ENCODE measurements at places on chromosomes 3 and 15. TPM values are rescaled to one million over a fixed set of nuclear protein-coding genes. Genes with fewer than 3 reads are reported as not detected.

The PPARG gene
- 19.2 TPM for total RNA-seq

DNA sequence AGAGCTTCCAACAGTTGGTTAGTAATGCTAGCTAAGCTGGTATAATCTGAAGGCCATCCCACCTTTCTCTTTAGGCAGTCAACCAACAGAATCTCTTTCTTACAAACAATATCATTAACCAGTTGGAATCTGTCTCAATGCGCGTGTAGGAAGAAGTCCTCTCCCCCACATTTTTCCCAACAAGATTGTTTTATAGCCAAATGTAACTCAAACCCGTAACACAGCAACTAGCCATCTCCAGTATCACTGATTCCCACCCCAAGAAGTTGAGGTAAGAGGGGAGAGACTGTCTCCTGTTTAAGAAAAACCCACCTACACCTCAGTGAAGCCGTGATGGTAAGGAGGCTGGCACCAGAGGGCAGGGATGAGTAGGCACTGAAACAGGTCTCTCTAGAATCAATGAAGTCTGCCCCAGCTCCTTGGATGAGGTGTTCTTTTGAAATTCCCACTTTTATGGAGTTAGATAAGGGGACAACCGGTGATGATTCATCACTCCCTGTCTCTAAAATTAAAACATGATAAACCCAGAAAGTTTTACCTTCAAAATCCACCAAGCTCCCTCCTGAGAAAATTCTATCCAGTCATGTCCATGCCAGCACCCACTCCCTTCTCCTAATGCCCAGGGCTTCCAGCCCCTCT lies 30.9 kb downstream of the CDC25A start:
- no peak overlapping the region for H3K4me3 ChIP-seq
- no peak overlapping the region for H3K27ac ChIP-seq
- DNase-seq, result peak; percentile 62
- H3K36me3 ChIP-seq, result no peaks in the 10 kb centered on the region
- H3K4me1 ChIP-seq, result no peaks in the 10 kb centered on the region

- no peak for DNase-seq
- H3K4me1 ChIP-seq, result no peaks in the 10 kb centered on the region
- no peaks in the 10 kb centered on the region for H3K27me3 ChIP-seq
- no peak overlapping the region for H3K4me3 ChIP-seq
These were observed 527.9 kb upstream of the TBL1XR1 start for GRCh38 chr3:177725165-177725564.

DNA sequence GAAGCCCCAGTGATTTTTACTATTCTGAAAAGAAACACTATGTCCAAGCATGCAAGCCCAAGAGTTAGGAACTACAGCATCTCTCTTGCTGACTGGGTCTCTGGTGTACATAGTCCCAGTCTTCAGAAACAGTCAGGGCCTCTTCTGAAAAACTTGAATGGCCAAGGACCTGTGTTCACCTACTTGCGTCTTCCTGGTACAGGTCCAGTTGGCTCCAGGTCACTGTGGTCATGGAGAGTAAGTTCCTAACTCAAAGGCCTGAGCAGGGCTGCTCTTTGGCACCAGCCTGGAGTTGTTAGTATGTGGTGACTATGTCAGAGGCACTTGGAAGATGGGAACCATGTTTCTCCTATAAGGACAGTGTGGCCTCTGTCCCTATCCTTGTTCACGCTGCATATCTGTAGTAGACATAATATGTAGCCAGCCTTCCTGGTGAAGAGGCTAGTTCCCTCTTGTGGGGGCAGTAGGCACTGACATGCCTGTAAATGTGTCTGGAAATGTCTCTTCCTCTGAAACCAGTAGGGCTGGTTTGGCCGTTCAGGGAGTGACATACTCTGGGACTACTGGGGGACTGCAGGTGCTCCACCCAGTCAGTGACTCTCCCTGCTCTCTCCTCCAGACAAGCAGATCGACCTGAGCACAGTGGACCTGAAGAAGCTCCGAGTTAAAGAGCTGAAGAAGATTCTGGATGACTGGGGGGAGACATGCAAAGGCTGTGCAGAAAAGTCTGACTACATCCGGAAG lies 2.6 kb upstream of the RBM15B start:
- no peaks in the 10 kb centered on the region for H3K27me3 ChIP-seq
- no peak for DNase-seq
- peaks cover 43% of the 10 kb centered on the region for H3K4me1 ChIP-seq
- H3K4me3 ChIP-seq, result no peak overlapping the region
- peaks cover 8% of the 10 kb centered on the region for H3K36me3 ChIP-seq

The IREB2 gene
- total RNA-seq, result 48.7 TPM

GRCh38 chr3:87196879-87197278 lies 30.2 kb upstream of the CHMP2B start:
- no peak for DNase-seq
- H3K4me1 ChIP-seq, result no peaks in the 10 kb centered on the region
- no peaks in the 10 kb centered on the region for H3K36me3 ChIP-seq
- H3K27ac ChIP-seq, result no peak overlapping the region

The LEKR1 gene
- total RNA-seq, result 1.6 TPM

The PLA2G4E gene
- total RNA-seq, result not detected

- no peaks in the 10 kb centered on the region for H3K27me3 ChIP-seq
- peaks cover 7% of the 10 kb centered on the region for H3K4me1 ChIP-seq
- no peak for DNase-seq
- no peaks in the 10 kb centered on the region for H3K36me3 ChIP-seq
- no peak overlapping the region for H3K27ac ChIP-seq
These were observed 32.1 kb downstream of the SPSB4 start for GRCh38 chr3:141083226-141083625.

The CSPG4 gene
- total RNA-seq, result 30.7 TPM

- H3K36me3 ChIP-seq, result no peaks in the 10 kb centered on the region
- H3K27ac ChIP-seq, result peak overlapping the region; percentile 26
- H3K4me1 ChIP-seq, result no peaks in the 10 kb centered on the region
These were observed 226.7 kb upstream of the C2CD4B start for GRCh38 chr15:62391641-62392262.

- H3K4me3 ChIP-seq, result no peak overlapping the region
- no peaks in the 10 kb centered on the region for H3K27me3 ChIP-seq
- H3K36me3 ChIP-seq, result peaks cover 5% of the 10 kb centered on the region
- DNase-seq, result no peak
These were observed 18.8 kb downstream of the TIPARP start for GRCh38 chr3:156693166-156693565.

The LRRC31 gene
- 0.76 TPM for total RNA-seq

GRCh38 chr3:132090921-132091320 lies 56.1 kb upstream of the CPNE4 start:
- no peak for DNase-seq
- no peak overlapping the region for H3K27ac ChIP-seq
- H3K27me3 ChIP-seq, result no peaks in the 10 kb centered on the region
- no peak overlapping the region for H3K4me3 ChIP-seq

The ACTC1 gene
- 25.0 TPM for total RNA-seq

The ECE2 gene
- total RNA-seq, result not detected

- no peak for DNase-seq
- H3K4me3 ChIP-seq, result no peak overlapping the region
- peaks cover 15% of the 10 kb centered on the region for H3K4me1 ChIP-seq
- H3K36me3 ChIP-seq, result no peaks in the 10 kb centered on the region
- H3K27ac ChIP-seq, result no peak overlapping the region
These were observed 114.9 kb upstream of the RPL32 start for GRCh38 chr3:12956316-12956660.

The CLDN18 gene
- total RNA-seq, result not detected

DNA sequence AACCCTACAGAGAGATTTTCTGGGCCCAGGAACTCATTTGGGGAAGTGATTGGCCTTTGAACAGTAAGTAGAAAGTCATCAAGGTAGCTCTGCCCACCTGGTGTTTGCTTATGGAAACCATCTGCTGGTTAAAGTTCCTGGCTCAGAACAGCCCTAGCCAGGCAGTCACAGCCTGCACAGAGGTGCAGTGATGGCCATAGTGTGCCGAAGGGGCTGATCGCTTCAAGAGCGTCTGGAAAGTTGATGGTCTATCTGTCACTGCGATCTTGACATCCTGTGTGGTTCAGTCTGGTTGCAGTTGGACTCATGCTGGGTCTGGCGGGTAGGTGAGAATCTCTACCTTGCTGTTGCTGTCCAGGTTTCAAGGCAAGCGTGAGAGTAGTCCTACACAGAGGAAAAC lies 151.6 kb downstream of the SLCO3A1 start:
- H3K36me3 ChIP-seq, result no peaks in the 10 kb centered on the region
- no peaks in the 10 kb centered on the region for H3K4me1 ChIP-seq
- H3K27me3 ChIP-seq, result no peaks in the 10 kb centered on the region
- DNase-seq, result no peak

The ZBED2 gene
- 0.66 TPM for total RNA-seq

GRCh38 chr15:95940431-95940985 lies 390.0 kb upstream of the NR2F2 start:
- H3K4me1 ChIP-seq, result no peaks in the 10 kb centered on the region
- H3K27me3 ChIP-seq, result no peaks in the 10 kb centered on the region
- DNase-seq, result peak; percentile 83
- no peak overlapping the region for H3K27ac ChIP-seq
- H3K4me3 ChIP-seq, result no peak overlapping the region
- no peaks in the 10 kb centered on the region for H3K36me3 ChIP-seq

- H3K4me1 ChIP-seq, result no peaks in the 10 kb centered on the region
- no peak overlapping the region for H3K4me3 ChIP-seq
- H3K27ac ChIP-seq, result no peak overlapping the region
- DNase-seq, result no peak
- H3K27me3 ChIP-seq, result no peaks in the 10 kb centered on the region
These were observed 507.2 kb downstream of the MAGI1 start for GRCh38 chr3:65531499-65531898.

The LOXL1 gene
- total RNA-seq, result 33.2 TPM

The NTRK3 gene
- total RNA-seq, result 25.5 TPM

GRCh38 chr3:156323466-156323865 lies 203.1 kb downstream of the KCNAB1 start:
- no peak overlapping the region for H3K27ac ChIP-seq
- H3K4me1 ChIP-seq, result no peaks in the 10 kb centered on the region
- no peak for DNase-seq
- no peaks in the 10 kb centered on the region for H3K27me3 ChIP-seq

DNA sequence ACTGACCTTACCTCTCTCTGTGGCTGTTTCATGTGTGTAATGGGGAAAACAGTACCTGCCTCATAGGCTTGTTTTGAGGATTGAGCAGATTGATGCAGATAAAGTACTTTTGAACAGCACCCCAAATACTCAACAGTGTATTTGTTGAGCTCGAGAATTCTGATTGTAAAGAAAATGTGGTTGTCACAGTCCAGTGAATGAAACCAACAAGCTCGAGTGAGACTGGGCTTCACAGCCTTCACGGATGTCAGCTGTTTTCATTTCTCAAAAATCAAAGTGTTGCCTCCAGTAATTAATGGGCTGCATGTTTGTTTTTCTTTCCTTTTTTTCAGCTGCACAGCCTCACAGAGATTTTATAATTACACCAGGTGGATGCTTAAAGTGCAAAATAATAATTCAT lies 43.7 kb downstream of the PARP15 start:
- no peaks in the 10 kb centered on the region for H3K4me1 ChIP-seq
- H3K4me3 ChIP-seq, result no peak overlapping the region
- no peaks in the 10 kb centered on the region for H3K36me3 ChIP-seq
- no peak overlapping the region for H3K27ac ChIP-seq
- no peaks in the 10 kb centered on the region for H3K27me3 ChIP-seq
- DNase-seq, result no peak

GRCh38 chr3:192129586-192129985 lies 597.8 kb downstream of the FGF12 start:
- no peak overlapping the region for H3K4me3 ChIP-seq
- H3K27ac ChIP-seq, result no peak overlapping the region
- DNase-seq, result no peak
- no peaks in the 10 kb centered on the region for H3K4me1 ChIP-seq
- no peaks in the 10 kb centered on the region for H3K36me3 ChIP-seq

The SCAMP5 gene
- total RNA-seq, result 13.4 TPM

The TYRO3 gene
- 2.5 TPM for total RNA-seq

DNA sequence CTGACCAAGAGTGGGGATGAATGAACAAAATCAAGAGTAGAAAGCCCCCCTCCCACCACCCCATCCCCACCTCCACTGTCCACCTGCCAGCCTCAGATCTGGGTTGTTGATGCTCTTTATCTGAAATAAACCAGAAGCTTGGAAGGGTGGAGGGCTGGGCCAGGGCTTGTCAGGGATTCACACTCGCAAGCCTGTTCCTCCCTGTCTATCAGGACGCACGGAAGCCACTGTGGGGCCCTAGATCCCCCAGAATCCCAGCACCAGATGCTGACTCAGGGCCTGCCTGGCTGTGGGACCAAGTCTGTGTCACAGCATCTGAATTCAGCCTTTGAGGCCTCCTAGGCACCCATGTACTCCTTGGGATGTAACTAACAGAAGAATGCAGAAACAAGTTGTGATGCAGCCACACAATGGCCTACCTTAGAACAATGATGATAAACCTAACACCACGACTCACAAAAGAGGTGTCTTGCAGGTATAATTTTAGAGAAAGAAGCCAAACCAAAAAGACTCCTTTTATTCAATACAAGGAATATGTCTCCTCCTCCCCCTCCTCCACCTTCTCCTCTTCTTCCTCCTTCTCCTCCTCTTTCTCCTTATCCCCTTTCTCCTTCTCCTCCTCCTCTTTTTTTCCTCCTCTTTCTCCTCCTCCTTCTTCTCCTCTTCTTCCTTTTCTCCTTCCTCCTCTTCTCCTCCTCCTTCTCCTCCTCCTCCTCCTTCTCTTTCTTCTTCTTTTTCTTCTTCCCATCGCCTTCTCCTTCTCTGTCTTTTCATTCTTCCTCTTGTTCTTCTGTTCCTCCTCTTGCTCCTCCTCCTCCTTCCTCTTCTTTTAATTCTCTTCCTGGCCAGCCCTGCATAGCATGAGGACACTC lies 234.7 kb downstream of the PLCL2 start:
- no peak overlapping the region for H3K27ac ChIP-seq
- no peaks in the 10 kb centered on the region for H3K36me3 ChIP-seq
- H3K27me3 ChIP-seq, result no peaks in the 10 kb centered on the region
- no peaks in the 10 kb centered on the region for H3K4me1 ChIP-seq
- H3K4me3 ChIP-seq, result no peak overlapping the region

The LCTL gene
- not detected for total RNA-seq
